ENCODE measurements at places on chromosomes 2 and 18.

GRCh38 chr2:220280736-220281135, 653.3 kb downstream of the SLC4A3 start:
- DNase-seq: no peak

- no peak for DNase-seq
These were observed 9.0 kb upstream of the SERPINB8 start for GRCh38 chr18:63960891-63961290.

DNA sequence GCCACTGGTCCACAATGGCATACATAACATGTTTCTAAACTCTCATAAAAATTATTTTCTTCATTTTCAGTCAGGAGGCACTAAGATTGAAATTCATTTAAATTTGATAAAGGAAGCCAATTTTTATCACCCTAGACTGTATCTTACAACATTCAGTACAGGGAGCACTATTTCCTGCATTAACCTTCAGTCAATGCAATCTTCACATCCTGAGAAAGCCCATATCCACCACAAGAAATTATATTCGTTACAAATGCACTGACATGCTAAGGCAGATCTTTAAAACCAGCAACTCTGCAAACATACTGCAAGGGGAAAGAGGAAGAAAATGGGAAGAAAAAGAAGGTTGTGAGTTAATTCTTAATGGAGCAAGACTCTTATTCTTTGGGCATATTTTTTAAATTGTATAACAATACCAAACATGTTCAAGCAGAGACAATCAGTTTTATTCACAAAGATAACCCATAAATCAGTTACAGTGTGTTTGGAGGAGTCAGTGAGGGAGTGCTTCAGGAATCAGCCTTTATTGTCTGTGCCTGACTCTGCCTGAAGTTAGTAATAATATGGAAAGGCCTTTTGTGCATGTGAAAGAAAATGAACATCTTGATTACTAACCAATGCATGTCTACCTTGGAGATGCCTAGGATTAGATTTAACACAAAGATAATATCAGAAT, 370.1 kb downstream of the FBXO15 start:
- DNase-seq: no peak

GRCh38 chr2:9961013-9961412, 9.5 kb downstream of the GRHL1 start:
- DNase-seq: no peak

- no peak for DNase-seq
These were observed 17.4 kb upstream of the NEMP2 start for GRCh38 chr2:190551928-190552327.

DNA sequence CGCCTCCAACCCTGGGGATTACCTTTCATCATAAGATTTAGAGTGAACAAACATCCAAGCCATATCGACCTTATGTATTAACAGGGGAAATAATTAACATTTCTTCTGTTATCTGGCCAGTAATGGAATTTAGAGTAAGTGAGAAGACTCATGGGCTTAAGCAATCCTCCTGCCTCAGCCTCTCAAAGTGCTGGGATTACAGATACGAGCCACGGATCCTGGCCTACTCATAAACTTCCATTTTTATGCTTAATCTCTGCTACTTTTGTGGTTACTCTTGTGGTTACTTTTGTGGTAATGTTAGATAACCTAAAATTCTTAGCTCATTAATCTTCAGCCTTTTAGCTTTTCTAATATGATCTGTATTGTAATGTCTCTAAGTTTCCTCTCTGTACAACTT, 159.3 kb upstream of the SLC8A1 start:
- DNase-seq: no peak

GRCh38 chr2:50006327-50006726, 852.0 kb upstream of the FSHR start:
- no peak for DNase-seq

DNA sequence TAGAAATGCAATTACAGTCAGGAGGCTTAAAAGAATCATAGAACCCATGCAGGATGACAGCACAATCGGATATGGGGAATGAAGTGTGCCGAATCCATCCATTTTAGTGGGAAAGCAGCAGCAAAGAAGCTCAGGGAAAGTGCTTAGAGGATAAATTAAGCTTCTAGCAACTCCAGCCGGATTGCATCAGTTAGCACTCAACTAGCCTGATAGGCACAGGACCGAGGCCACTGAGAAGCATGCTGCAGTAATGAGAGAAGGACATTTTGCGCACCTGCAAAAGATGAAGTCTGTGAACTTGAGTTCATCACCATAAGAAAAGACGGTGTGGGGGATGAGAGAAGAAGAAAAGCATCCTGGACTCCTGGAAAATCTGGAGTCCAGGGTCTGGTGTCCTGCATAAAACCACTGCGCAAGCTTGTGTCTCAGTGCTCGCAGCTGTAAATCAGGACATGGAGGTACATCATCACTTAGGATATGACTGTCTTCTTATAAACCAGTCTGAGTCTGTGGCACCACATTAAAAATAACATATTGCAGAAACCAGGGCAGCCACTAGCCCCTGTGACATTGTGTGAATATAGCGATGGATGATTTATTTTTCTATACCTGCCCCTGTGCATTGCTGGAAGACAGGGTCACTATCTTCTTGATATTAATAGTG, 665.5 kb upstream of the SOX11 start:
- DNase-seq: no peak

DNA sequence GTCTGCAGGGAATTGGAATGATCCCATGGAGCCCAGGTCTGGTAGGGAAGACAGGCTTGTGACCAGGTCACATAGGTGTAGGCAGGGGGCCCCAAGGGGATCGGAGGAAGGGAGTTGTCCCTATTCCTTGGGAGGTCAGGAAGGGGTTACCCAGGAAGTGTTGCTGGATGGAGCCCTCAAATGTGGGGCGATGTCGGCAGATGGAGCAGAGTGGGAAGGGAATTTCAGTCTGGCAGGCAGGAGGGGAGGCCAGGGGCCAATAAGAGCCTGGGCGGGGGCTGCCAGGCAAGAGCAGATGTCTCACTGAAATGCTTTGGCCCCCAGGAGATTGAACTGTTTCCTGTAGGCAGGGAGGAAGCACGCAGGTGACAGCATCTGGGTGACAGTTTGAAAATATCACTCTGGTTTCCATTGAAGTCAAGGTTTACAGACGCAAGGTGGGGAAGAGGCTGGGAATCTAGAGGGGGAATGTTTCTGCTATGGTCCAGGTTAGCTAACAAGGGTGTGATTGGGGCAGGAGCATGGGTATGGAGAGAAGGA, 81.5 kb upstream of the SMAD2 start:
- DNase-seq: no peak

DNA sequence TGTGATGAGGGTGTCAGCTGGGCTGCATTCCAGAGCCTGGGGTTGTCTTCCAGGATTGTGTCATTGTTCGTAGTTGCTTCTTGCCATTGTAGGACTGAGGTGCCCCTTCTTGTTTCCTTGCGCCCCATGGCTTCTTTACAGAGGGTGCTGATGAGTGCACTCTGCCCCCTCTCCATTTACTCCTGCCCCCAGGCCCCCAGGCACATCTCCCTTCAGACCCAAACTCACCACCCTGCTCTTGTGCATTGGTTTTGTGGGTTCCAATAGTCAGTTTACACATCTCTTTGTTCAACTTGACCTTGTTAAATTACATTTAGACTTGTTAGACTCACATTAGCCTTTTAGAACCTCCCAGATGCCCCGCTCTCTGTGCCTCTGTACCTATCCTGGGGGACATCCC, 33.1 kb downstream of the HJURP start:
- DNase-seq: no peak

GRCh38 chr18:21391074-21391673, 149.1 kb downstream of the GREB1L start:
- DNase-seq: no peak

DNA sequence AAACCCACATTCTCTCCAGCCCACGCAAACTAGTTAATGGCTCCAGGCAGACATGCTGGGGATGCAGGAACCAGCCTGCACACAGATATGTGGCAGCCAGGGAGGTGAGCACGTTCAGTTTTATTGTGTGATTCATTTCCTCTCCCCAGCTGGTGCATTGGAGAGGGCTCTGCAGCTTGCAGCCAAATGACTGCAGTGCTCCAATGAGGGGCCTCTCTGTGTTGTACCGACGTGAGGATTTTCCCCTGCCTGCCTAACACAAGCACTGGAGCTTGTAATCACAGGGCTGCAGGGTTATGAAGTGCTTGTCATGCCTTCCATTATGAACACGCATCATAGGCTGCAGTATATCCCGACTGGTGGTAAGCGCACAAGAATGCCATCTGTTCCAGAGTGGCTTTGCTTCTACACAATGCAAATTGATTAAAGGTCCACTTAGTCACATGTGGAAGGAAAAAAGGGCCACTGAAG, 92.3 kb upstream of the THUMPD2 start:
- DNase-seq: peak; percentile 46

GRCh38 chr2:191696966-191697365, 19.0 kb downstream of the NABP1 start:
- no peak for DNase-seq

DNA sequence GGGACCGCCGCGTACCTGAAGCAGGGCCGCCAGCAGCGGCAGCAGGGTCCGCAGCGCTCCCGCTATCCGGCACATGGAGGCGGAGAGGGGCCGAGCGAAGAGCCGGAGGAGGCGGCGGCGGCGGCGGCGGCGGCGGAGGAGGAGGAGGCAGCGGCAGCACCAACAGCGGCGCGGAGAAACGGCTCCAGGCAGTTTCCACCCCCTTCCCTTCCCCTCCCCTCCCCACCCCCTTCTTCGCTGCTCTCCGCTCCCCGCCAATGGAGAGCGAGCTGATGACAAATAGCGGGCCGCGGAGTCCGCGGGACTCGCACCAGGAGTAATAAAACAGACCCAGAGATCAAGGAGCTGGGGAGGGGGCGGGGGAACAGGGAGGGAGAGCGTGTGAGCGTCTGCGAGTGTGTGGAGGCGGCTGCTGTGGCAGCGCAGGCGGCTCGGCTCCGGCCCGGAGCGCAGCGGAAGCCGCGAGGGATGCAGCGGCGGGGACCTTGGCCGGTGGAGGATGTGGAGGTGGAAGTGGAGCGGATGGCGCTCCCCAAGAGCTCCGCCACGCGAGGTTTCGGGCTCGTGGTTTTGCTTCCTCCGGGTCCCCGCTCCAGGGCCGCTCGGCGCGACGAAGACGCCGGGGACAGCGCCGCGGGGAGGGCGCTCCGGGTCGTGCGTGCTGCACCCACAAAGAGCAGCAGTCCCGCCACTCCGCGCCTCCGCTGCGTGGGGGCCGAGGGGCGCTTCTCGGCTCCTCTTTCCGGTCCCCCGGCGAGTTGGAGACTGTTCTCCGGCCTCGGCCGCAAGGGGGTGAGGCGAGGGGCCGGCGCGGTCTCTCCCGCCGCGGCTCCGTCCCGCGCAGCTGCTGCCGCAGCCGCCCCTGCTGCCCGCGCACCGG, at the start of gene CDH2:
CDH2 (minus strand) TSS at position 183 of the 880 bp plus-strand sequence; CDS start at position 75, 108 bp downstream.
- peak; percentile 85 for DNase-seq

DNA sequence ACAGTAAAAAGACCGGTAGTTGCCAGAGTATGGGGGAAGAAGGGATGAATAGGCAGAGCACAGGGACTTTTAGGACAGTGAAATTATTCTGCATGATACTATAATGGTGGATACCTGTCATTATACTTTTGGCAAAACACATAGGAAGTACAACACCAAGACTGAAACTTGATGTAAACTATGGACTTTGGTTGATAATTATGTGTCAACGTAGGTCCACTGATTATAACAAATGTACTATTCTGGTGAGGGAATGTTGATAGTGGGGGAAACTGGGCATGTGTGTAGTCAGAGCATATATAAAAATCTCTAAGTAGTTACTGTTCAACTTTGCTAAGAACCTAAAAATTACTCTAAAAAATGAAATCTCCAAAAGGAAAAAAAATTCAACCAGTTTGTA, 629.7 kb downstream of the CCDC85A start:
- no peak for DNase-seq

DNA sequence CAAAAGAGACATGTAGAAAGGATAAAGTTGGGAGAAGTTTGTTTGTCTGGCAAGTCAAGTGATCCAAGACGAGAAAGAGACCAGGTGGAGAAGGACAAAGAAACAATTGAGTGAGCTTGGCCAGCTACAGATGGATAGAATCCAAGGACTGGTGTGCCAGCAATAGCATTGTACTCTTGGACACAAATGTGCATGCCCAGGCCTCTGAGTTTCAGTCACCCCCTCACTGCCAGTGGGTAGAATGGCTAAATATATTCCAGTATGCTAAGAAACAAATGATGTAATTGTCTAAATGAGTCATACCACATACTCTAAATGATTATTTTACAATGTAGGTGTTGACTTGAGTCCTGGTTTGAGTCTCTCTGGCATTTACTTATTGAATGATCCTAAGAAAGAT, 881.3 kb downstream of the LRRTM4 start:
- peak; percentile 71 for DNase-seq

DNA sequence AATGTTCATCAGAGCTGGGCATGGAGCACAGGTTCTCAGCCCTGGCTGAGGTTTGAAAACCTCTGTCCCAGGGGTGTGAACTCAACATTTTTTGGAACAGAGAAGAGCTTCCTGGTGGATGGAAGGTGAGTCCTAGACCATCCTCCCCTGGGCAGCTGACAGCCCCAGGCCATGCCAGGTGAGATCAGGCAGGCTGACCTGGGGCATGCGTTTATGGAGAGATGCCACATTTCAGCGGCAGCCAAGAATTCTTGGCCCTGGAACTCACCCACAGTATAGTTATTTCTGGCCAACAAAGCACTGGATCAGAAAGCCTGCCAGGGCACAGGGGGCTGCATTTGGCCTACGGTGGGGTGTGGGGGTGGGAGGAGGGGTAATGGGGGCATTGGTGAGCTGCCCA, 83.8 kb downstream of the EDAR start:
- no peak for DNase-seq

- no peak for DNase-seq
These were observed 129.7 kb downstream of the MAP4K4 start for GRCh38 chr2:101827246-101827645.

DNA sequence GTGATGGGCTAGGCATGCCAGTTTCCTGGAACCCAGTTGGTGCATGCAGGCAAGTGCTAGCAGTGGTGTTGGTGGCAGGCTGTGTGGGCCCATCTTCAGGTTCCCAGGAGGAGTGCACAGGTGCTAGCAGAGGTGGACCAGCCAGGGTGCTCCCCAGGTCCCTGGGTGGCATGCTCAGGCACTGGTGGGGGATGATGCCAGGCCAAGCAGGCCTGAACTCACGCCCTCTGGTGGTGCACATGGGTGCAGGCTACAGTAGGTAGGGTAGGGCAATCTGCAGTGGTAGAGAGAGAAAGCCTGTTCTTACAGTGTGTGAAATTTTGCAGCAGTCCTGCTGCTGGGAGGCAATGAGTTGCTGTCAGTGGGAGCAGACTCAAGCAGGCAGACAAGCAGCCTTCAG, 1651.8 kb downstream of the DPP10 start:
- no peak for DNase-seq

DNA sequence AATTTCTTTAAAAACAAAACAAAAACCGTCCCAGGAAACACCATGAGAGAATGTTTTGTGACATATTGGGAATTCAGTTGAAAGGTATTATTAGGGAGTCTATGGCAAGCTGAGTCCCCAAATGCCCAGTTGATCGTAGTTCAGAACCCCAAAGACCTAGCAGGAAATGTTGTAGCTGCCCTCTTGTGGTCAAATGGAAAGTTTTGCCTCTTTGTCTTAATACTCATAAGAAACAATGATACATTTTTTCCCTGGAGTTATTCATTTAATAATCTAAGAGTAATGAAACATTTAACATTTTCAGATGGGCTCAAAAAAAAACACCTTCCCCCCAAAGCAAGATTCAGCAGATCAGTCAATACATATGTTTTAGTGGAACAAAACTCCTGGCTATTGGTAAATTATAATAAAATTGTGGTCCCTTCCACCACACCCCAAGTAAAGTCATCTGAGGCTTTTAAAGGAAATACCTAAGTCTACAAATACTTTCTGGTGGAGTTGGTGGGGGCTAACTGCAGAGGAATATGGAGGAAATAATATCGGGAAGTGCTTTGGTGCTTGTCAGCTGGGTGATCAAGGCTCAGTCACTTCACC, 37.8 kb upstream of the EFEMP1 start:
- no peak for DNase-seq

GRCh38 chr18:59912007-59912550, 12.3 kb downstream of the PMAIP1 start:
- DNase-seq: no peak
